ENCODE measurements at places on chromosomes 5 and 9.
A peak's percentile ranks its signal among the peaks of the same experiment; 100 is the strongest.

GRCh38 chr9:109448223-109448622 lies 49.9 kb downstream of the PTPN3 start:
- peak; percentile 20 for DNase-seq

GRCh38 chr9:86277072-86277471 lies 5.3 kb downstream of the ISCA1 start:
- no peak for DNase-seq

DNA sequence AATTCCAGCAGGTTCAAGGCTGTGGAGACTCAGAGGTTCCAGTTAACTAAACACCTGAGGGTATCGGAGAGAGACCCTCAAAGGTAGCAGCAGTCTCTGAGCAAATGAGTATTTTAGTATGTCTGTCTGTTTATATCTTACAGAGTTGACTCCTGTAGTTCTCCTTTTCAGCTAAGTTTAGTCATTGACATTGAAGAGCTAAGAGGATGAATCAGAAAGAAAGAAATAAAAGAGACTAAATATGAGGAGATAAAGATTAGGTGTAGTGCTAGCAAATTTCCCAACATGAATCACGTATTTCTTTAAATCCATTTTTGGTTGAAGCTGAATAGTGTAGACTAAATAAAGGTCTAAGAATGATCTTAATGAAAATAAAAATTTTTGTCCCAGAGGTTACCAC lies 474.0 kb upstream of the RGMB start:
- no peak for DNase-seq

- DNase-seq, result no peak
Observed at GRCh38 chr5:72206994-72207393, 99.7 kb downstream of the MAP1B start.

GRCh38 chr5:80714570-80715298 lies 60.0 kb upstream of the DHFR start:
- DNase-seq, result no peak

- DNase-seq, result no peak
Observed at GRCh38 chr9:125822160-125822559, 75.0 kb downstream of the PBX3 start.

- DNase-seq, result peak; percentile 23
Observed at GRCh38 chr9:21711504-21711903, 90.9 kb upstream of the MTAP start.

DNA sequence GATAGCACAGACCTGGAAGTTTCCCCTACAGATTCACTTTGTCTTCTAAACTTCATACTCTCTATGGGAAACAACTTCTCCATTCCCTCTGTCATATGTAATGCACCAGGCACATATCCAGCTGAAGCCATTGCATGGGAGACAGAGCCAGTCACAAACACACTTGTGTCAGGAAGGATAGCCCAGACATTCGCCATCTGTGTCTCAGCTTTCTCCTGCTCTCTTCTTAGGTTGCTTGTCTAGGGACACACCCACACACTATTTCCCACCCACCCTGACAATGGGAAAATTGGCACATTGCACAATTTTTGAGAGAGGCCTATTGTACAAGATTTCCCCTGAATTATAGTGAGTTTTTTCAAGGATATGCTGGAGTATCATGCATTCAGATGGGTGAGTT lies 158.4 kb upstream of the MPDZ start:
- no peak for DNase-seq

DNA sequence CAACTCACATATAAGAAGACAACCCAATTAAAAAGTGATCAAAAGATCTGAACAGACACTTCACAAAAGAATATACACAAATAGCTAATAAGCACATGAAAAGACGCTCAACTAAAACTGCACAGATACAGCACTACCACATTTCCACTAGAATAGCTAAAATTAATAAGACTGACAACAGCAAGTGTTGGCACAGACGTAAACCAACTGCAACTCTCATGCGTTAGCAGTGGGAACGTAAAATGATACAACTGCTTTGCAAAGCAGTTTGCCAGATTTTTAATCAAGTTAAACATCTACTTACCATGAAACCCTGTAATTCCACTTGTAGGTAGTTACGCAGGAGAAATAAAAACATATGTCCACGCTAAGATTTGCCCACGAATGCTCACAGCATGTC lies 9.0 kb downstream of the SEMA4D start:
- DNase-seq, result no peak

DNA sequence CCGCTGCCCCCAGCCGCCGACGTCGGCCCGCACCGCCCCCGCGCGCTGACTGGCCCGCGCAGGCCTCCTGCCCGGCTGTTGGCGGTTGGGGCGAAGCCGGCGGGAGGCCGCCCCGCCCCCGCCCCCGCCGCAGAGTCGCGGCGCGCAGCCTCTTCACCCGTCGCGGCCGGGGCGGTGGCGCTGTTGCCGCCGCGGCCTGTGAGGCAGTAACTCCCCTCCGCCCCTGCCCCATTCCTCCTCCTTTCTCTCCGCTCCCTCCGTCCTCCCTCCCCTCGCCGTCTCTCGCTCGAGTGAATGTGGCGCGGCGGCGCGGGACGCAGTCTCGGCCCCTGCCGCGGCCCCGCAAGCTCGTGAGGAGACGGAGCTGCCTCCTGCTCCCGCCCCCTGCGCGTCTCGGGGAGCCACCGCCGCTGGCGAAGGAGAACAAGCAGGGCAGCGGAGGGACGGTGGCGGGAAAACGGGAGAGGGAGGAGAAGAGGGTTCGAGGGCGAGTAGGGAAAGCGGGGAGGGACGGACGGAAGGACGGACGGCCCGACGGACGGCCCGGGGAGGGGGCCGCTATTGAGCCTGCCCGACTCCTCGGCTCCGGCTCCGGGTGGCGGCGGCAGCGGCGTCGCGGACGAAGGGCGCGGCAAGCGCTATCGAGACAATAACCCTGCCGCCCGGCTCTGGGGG lies 637 bp upstream of the ERBIN start:
- peak; percentile 82 for DNase-seq

DNA sequence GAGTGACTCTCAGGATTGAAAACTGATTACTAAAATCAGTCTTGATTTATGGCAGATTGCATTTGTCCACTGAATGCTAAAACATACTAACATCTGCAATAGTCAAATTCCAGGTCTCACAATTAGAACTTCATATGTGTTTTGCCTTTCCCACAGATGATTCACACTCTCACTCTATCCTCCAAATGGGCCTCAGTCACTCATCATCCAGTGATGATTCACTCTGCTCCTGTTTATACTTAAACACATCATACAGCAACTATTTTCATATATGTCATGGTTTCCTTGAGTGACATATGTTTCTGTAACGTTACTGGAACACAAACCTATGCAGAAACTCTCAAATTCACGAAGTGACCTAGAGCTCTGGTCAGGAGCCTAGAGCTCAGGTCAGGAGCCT lies 512.9 kb downstream of the HINT1 start:
- DNase-seq, result peak; percentile 10

- DNase-seq, result no peak
Observed at GRCh38 chr9:95648225-95648624, 131.5 kb upstream of the PTCH1 start.

DNA sequence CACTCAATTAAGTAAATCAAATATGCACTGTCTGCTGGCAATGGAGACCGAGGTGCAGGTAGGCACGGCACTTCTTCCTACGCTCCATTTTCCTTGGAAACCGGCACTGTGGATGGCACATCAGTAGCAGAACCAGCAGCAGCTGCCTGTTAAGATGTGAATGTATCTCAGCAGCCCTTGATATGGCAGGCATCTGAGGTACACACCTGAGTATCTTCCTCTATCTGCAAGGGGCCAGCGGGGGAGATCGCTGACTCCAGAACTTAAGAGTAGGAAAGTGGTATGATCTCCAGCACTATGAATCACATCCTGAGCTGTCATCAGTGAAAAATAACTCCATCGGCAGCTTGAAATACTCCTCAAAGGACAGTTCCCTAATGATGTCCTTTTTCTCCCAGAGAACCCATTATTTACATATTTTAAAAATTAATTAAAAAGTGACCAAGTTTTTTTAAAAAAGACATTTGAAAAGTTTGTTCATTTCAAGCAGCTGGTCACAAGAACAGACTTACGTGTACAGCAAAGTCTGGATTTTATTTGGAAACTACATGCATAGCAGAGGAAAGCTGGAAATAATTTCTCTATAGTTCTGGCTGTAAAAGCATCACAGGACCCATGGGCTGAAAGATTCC lies 97.1 kb downstream of the ADAMTS12 start:
- DNase-seq, result no peak

GRCh38 chr5:83964271-83964670 lies 243.6 kb upstream of the HAPLN1 start:
- no peak for DNase-seq

- DNase-seq, result peak; percentile 10
Observed at GRCh38 chr5:41772785-41773442, 97.3 kb downstream of the OXCT1 start.

- no peak for DNase-seq
Observed at GRCh38 chr9:16628413-16628812, 242.1 kb downstream of the BNC2 start.

DNA sequence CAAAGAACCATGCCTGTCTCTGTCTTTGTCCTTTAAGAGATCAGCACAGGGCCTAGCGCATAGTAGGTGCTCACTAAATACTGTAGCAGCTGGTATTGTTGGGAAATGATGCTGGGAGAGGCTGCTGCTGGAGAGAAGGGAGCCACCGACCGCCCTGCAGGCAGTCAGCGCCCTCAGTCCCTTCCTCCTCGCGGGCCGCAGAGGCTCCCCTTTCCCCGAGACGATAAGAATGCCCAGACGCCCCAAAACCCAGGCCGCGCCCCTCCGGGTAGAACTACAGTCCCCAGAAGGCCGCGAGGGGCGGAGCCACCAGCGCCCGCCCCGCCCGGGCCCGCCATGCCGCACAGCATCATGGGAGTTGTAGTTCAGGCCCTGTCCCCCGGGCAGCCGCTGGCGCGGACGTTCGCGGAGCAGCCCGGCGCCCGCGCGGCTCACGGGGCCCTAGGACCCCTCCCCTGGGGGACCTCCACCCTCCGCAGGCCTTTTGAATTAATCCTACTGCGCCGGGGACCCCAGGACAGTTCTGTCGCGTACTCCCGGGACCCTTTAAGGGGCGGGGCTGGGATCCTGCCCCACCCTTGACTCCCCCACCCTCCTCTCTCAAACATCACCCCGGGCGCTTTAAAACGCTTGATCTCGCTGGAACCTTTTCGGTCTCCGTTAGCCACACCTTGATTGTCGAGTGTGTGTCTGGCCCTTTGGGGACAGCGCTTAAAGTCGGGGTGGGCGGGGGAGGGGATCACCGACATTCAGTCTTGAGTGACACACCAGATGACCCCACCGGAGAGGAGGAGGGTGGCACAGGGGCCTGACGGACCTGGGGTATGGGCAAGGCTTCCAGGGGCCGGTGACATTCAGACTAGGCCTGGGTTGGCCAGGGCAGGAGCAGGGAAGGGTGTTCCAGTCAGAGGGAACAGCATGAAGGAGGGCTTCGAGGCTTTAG lies 24.8 kb upstream of the IER5L start:
- peak; percentile 92 for DNase-seq

DNA sequence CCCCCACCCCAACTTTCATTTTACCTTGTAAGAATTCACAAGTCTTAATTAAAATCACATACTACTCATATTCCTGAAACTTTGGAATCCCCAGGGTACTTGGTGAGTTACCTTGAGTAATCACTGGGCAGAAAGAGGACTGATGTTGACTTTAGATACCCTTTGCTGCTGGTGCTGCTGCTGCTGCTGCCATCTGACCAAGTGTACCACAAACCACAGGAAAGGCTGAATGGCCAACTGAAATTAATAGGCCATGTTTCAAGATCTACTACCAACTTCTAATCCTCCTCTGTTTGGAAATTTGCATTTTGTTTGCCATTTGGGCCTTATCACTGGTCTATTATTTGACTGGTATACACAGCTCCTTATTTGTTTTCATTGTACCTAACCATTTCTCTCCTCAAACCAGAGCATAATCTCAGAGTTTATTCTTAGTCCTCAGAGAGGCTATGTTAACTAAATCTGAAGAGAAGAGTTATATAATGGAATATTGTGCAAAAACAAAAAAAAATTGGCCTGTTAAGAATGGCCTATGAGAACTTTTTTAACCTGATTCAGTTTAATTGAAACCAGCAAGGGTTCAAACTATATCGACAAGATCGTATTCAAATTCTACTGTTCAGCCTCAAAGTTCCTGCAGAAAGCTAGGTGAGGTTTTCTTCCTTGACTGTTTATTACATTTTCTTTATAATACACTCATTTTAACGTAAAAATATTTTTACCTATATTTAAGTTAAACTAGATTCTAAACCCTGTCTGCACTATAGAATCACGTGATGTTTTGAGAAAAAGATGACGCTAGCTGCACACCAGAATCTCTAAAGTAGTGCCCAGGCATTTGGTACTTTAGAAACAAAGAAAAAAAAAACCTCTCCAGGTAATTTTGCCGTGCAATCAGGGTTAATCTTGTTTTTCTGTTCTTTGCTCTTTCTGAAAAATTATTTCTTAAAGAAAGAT lies 13.1 kb downstream of the SELENOP start:
- DNase-seq, result no peak

- DNase-seq, result no peak
Observed at GRCh38 chr9:70156729-70157128, 102.0 kb upstream of the SMC5 start.

- no peak for DNase-seq
Observed at GRCh38 chr9:73270967-73271721, 119.5 kb downstream of the ANXA1 start.

DNA sequence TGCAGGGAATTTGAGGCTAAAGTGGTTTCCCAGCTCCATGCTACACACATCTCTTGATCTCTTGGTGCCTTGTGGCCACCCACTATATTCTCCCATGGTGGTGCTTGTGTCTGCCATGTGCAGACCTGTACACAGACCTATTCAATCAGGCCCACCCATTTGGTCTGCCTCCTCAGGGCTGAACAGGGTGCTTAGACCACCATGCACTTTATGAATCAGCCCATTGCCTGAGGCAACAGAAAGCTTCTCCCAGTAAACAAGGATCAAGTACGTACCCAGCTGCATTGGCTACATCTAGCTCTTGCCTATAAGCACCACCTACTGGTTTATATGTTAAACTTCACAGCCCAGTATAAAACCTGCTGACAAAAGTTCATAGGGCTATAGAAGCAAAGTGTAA lies 664.3 kb upstream of the EDIL3 start:
- no peak for DNase-seq

DNA sequence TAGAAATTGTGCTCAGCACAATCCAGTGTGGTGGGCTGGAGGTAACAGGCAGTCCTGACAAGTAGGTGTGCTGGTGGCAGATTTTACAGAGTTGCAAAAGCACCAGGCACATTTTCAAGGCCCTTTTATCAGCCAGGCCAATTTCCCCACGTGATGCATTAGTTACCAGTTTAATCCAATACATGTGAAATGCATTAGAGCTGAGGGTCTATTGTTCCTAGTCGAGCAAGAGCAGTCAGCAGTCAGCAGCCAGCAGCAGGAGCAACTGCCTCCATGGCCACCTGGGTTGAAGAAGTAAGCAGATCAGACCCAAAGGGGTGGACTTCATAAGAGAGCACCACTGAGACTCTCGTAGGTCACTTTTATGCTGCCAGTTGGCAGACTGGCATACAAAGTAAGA lies 76.7 kb downstream of the EPB41L4A start:
- DNase-seq, result no peak

- DNase-seq, result no peak
Observed at GRCh38 chr9:113160571-113160970, 9.8 kb downstream of the SLC31A2 start.

DNA sequence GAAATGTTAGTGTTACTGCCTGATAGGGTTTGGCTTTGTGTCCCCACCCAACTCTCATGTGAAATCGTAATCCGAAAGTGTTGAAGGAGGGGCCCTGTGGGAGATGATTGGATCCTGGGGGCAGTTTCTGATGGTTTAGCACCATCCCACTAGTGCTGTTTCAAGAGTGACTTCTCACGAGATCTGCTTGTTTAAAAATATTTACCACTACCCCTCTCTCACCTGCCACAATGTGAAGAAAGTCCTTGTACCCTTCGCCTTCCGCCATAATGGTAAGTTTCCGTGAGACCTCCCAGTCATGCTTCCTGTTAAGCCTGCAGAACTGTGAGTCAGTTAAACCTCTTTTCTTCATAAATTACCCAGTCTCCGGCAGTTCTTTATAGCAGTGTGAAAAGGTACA lies 2.6 kb upstream of the RFX3 start:
- DNase-seq, result peak; percentile 92

All from activated CD4-positive, alpha-beta T cell treated with anti-CD3 and anti-CD28 coated beads, Interleukin-10, Interleukin-2, amounts not matched to agents 100 ng/mL and 50 ng/mL, durations not matched to agents 16 hours and 8 hours (primary cell).